HuH-7.5 (cell line): ENCODE measurements at places on chromosomes 3 and 15.

GRCh38 chr3:174153871-174154270 lies 705.3 kb upstream of the NAALADL2 start:
- DNase-seq: no peak

DNA sequence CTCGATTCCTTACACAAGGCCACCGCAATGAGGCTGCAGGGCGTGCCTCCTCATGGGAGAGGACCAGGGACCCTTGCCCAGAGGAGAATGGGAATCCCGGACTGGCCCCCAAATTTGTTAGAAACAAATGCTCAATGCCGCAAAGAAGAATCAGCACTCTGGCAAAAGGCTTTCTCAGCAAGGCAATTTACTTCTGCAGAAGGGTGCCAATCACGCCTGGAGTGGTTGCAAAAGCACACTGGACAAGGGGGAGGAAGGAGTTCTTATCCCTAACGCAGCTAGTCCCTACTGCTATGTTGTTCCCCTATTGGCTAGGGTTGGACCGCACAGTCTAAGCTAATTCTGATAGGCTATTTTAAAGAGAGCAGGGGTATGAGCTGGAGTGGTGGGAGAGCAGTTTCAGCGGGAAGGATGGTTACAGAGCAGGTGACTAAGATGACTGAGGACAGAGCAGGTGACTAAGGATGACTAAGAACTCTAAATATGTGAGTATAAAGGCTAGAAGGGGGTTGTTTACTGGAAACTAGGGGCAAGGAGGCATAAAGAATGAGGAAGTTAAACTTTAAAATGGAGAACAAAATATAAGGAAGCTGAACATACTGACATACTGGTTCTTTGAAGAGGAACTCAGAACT lies 48.5 kb downstream of the KATNBL1 start:
- no peak for DNase-seq

- no peak for DNase-seq
Measured at GRCh38 chr15:27448986-27449385, 478.0 kb downstream of the GABRG3 start.

GRCh38 chr3:179853176-179853575 lies 183.6 kb downstream of the PEX5L start:
- DNase-seq: no peak

- no peak for DNase-seq
Measured at GRCh38 chr15:26438316-26438715, 334.6 kb downstream of the GABRB3 start.

DNA sequence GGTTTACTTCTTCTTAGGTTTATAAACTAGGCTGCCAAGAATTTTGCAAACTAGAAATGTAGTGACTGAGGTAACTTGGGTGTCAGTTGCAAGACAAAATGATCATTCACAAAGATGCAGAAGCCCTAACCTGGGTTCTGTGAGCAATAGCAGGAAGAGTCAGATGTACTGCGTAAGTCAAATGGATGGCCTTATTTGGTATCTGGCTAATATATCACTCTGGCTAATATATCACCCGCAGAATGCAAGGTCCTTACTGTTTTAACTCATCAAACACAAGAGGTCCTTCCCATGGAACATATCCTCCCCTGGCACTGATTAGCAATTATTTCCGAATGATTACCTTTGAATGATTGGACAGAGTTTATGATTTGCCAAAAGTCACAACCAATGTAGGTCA lies 37.4 kb downstream of the RBMS3 start:
- no peak for DNase-seq

GRCh38 chr3:85567071-85567676 lies 608.4 kb downstream of the CADM2 start:
- no peak for DNase-seq

DNA sequence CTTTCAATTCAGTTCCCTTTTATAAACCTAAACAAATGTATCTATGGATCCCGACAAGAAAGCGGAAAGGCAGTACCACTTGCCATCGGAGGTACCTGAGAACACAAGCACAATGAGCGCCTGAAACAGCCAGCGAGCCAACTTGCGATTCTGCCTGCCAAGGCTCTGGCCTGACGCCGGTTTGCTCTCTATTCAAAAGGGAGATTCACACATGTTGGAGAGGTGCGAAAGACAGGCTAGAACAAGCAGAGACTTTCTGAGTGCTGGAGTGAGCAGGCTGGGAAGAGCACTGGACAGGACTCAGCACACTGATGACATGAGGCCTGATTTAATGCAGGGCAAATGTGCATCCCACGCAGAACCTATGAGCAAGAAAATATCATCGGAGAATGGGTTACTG lies 17.7 kb upstream of the PRR23E start:
- DNase-seq: no peak

- no peak for DNase-seq
Measured at GRCh38 chr3:82977871-82978270, 1216.4 kb upstream of the GBE1 start.

DNA sequence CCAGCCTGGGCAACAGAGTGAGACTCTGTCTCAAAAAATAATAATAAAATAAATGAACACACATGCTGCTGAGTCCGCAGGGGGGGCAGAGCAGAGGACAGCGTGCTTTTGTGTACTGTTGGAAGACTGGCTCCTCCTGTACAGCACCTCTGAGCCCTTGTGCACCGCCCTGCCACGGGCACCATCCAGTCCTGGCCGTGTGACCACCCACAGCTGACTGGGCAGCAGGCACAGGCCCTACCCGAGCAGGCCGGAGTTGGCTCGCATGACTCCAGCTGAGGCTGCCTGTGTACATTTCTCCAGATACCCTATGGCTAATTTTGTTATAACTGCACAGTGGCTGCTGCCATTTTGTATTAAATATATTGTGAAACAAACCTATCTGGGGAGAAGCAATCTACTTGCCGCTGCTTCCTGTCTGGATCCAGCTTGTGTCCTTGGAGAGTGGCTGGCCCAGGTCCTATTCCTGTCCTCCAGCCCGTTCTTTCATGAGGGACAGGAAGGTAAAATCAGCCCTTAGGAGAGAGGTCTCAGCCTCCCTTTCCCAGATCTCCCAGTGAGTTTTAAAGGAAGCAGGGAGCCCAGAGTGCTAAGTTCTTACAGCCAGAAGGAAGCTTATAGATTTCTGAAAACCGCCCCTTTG lies 14.6 kb downstream of the IVD start:
- no peak for DNase-seq

- peak; percentile 20 for DNase-seq
Measured at GRCh38 chr15:52294881-52295420, 653 bp downstream of the MYO5C start.

GRCh38 chr3:171266034-171266739 lies 194.0 kb downstream of the TNIK start:
- no peak for DNase-seq

DNA sequence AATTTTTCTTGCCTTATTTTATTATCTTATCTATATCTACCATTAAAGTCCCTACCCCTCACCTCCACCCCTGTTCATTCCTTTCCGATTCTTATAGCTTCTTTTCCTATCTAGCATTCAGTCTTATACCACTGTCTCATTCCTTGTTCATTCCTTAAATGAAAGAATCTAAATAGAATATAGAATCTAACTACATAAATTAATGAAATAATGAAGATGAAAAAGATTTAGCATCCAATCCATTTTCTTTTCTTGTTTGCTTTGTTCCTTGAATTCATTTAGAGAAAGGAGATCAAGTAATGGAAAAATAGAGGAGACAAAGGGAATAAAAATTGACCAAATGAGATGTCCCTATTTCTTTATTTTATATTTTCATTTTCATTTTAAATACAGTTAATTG lies 67.2 kb downstream of the OPA1 start:
- DNase-seq: no peak

DNA sequence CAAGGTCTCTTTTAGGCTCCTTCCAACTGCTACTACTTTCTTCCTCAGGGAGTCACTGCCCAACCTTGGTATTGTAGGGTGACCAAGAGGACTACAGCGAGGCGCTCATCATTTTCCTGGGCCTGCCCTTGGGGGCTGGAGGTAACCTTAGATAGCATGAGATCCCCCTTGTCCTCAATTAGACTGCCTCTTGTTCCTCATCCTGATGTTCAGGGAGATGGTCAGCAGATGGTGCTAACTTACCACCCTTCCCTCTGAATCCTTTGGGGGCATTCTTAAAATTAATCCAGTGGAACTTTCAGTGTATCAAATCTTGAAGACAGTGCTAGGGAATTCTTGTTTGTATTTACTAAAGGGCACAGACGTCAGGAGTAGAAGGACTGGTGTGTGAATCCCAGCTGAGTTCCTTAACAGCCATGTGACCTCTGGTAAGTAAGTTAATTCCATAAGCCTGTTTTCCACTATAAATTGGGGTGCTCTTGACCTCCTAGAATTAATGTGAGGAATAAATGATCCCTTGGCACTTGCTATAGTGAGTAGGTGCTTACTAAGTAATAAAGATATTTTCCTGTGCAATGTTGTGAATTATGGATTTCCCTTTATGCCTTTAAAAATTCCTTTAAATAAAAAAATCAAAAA lies 4.1 kb upstream of the CLPX start:
- DNase-seq: peak; percentile 45

- DNase-seq: no peak
Measured at GRCh38 chr3:58414538-58415197, 19.0 kb downstream of the PDHB start.

DNA sequence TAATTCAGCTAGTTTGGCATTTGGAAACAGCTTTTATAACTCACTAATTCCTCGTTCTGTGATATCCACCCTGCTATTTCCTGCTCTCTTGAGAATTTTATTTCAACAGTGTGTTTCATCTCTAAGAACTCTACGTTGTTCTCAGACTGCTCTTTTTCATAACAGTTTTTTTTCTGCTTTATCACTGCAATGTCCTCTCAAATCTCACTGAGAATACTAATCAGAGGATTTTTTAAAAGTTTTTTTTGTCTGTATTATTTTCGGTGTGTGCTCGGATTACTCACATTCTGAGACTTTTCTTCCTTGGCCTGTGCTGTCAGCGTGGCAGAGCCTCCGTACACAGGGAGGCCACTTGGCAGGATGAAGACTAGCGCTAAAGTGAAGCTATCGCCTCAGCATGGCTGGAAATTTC lies 59.4 kb upstream of the NEO1 start:
- no peak for DNase-seq

GRCh38 chr3:78314327-78314726 lies 1274.4 kb downstream of the ROBO2 start:
- no peak for DNase-seq

GRCh38 chr3:73540969-73541740 lies 83.6 kb downstream of the PDZRN3 start:
- DNase-seq: no peak

- DNase-seq: no peak
Measured at GRCh38 chr15:62988701-62989100, 53.8 kb upstream of the TPM1 start.

DNA sequence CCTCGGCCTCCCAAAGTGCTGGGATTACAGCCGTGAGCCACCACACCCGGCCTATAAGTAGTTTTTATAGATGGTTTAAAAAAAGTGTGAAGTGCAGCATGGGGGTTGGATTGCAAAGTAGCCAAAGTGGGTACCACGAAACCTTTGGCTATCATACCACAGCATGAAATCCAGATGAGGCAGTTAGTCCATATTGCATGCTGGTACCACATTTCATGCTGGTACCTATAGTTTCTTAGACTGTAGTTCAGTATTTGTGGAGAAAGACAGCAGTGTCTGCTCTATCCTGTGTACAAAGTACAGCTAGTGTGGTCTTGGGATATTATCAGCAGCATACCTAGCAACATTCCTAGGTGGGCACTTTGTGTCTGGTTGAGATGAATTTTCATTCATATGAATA lies 11.8 kb downstream of the ZNF609 start:
- no peak for DNase-seq

DNA sequence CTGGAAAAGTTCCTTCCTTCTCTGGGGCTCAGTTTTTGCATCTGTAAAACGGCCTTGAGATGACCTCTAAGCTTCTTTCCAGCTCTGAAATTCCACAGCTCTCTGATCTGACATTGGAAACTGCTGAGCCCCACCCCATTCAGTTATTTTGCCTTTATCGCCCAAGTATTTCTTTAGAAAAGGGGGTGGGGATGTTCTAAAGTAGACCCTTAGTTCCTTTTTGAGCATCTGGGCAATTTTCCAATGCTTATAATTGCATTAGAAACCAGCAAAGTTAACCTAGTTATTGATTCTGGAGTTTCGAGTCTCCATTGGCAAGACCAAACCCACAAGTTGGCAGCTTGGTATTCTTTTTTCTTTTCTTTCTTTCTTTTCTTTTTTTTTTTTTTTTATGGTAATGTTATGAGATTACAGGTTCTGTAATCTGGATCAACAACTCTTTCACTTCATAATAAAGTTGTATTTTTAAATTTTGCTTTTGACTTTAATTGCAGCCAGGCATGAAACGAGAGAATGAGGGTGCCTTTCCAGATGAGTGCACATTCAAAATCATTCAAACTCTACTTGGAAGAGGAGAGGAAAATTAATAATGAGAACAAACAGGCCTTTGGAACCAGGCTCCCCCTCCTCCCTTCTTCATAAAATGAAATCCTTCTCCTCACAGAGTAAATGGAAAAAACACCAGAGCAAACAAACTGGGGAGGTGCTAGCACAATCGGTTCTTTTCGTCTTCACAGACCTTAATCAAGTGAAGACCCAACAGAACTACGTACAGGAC lies 76.8 kb upstream of the LRIG1 start:
- no peak for DNase-seq

GRCh38 chr3:50627407-50628051 lies 10.6 kb downstream of the MAPKAPK3 start:
- DNase-seq: no peak

DNA sequence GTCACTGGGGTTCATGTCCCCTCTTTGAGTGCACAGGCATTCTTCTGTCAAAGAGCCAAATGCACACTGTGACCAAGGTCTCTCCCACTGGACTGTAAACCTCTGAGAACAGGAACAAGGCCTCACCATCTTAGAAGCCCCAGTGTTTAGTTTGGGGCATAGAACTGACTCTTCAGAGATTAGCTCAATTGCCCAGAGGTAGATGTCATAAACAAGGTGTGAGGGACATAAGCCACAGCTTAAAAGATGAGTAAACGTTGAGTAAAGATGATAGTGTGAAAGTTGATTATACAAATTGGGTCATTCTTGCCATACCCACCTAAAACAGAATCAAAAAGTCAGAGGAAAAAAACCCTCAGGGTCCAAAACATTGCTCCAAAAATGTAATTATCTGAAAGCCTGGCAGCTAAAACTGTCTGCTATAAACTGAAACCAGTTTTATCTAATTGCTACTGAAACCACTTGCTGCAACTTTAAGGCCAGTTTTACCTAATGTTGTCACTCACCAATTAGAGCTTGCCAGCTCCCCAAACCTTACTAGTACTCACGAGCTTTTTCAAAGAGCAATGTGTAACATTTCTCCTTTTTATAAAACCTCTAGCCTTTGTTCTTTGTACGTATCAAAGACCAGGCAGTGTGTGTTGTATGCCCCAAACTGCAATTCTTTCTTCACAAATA lies 415.2 kb downstream of the RAP2B start:
- no peak for DNase-seq

DNA sequence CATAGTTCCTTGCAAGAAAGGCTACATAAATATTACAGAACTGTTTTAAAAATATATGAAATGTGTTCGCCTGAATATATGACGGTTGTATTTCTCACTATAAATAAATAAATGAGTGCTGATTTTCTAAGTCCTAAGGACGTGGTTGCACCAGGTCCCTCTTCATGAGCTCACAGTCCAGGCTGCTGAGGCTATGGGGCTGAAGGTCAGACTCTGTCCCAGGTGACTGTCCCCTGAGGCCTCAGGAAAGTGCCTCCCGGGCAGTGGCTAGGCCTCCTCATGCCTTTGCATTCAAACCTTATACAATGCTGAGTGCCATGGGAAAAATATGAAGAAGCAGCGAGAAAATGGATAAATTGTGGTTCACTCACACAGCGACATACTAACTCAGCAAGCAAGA lies 43.5 kb upstream of the SSR3 start:
- peak; percentile 20 for DNase-seq

- DNase-seq: peak; percentile 39
Measured at GRCh38 chr15:69729167-69729748, 276.6 kb downstream of the RPLP1 start.

- DNase-seq: no peak
Measured at GRCh38 chr15:61088675-61089074, 140.4 kb downstream of the RORA start.
